ENCODE measurements at places on chromosomes 7 and 10. TPM values are rescaled to one million over a fixed set of nuclear protein-coding genes. Genes with fewer than 3 reads are reported as not detected.

The LHFPL3 gene
- total RNA-seq: not detected

The TRIM50 gene
- not detected for total RNA-seq

The IL6 gene
- total RNA-seq: 2.0 TPM

The MMD2 gene
- total RNA-seq: not detected

The C10orf67 gene
- 0.14 TPM for total RNA-seq

The ADAP1 gene
- not detected for total RNA-seq

The SCRN1 gene
- 13.2 TPM for total RNA-seq

The KCNIP2 gene
- total RNA-seq: 0.20 TPM

The GPC2 gene
- total RNA-seq: 1.4 TPM

The MYH16 gene
- total RNA-seq: 0.09 TPM
